ENCODE measurements at places on chromosomes 7 and 10. TPM values are rescaled to one million over a fixed set of nuclear protein-coding genes. Genes with fewer than 3 reads are reported as not detected.

DNA sequence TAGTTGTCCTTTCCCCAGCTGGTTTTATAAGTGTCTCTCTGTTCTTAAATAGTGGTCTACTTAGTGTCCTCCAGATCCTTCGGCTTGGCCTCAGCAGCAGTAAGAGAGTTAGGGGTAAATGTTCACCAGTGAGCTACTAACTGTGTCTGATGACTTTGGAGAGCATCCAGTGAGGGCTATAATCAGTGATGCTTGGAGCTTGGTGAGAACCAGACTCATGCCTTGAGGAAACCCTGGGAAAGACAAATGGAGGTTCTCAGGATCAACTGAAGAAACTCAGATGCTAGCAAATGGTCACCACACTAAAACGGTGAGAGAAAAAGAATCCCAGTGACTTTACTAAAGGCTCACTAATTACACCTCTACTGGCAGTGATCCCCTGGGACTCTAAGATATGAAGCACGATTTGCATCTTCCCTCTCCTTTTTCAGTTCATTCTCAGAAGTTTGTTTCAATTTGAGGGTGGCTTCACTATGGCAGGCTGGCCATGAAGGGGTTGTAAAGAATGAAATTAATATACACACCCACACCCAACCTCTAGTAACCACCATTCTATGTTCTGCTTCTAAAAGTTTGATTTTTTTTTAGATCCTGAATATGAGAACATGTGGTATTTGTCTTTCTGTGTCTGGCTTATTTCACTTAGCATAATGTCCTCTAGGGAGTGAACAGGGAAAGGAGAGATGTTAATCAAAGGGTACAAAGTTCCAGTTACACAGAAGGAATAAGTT lies 177.9 kb downstream of the PDE1C start:
- DNase-seq, result no peak

The MMD2 gene
- not detected for total RNA-seq

The WEE2 gene
- not detected for total RNA-seq

- DNase-seq, result no peak
These were observed 17.6 kb downstream of the ARMH3 start for GRCh38 chr10:102038410-102038809.

GRCh38 chr7:47600199-47601118 lies 18.5 kb upstream of the TNS3 start:
- no peak for DNase-seq

- DNase-seq, result no peak
These were observed 431.4 kb downstream of the DNAJB6 start for GRCh38 chr7:157768198-157768597.

GRCh38 chr10:79444199-79445119 lies 965 bp downstream of the ZCCHC24 start:
- DNase-seq, result peak; percentile 22

GRCh38 chr10:78494179-78494578 lies 460.5 kb downstream of the RPS24 start:
- DNase-seq, result no peak

- DNase-seq, result no peak
These were observed 22.5 kb downstream of the WDR86 start for GRCh38 chr7:151387161-151388006.

DNA sequence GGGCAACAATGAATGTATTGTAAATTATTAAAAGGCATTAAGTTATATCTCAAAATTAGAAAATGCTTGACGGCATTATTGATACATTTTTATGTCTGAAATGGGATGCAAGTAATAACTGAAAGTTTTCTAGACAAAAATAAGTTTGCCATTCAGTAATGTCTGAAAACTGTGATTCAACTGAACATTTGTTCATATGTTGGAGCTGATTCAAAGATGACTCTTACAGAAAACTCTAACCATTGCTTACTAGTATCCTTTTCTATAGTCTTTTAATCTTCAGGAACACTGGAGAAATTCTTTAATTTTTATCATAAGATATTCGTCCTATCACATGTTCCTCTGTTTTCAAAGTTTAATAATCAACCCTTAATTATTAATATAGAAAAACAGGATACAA lies 71.1 kb upstream of the TFEC start:
- DNase-seq, result no peak

DNA sequence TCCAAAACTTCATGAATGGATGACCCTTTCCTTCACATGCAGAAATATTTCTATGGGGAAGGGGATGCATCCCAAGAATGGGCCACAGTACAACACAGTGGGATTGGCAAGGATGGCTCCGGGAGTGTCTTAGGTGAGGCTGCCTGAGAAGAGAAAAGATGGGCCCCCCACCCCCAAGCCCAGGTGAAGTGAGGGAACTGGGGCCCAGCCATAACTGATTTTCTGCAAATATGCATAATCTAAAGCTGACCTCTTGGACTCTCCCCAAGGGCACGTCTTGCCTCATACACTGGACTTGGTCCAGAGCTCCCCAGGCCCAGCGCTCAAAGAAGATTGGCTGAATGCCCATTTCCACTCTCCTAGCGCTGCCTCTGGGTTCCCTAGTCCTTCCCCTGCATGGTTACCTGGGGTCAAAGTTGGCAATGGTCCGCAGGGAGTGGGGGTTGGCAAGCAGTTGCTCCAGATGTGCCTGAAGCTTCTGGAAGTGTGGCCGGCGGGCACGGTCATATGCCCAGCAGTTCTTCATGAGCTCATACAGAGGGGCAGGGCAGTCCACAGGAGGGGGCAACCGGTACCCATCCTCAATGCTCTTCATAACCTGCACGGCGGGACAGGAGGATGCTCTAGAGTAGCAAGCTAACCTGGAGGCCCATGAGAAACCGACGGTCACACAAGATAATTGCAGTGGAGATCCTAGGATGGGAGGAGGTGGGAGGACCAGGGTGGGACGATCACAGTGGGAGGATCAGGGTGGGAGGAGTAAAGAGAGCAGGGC lies 12.3 kb downstream of the ZYX start:
- peak; percentile 21 for DNase-seq

The ACADSB gene
- 13.6 TPM for total RNA-seq

DNA sequence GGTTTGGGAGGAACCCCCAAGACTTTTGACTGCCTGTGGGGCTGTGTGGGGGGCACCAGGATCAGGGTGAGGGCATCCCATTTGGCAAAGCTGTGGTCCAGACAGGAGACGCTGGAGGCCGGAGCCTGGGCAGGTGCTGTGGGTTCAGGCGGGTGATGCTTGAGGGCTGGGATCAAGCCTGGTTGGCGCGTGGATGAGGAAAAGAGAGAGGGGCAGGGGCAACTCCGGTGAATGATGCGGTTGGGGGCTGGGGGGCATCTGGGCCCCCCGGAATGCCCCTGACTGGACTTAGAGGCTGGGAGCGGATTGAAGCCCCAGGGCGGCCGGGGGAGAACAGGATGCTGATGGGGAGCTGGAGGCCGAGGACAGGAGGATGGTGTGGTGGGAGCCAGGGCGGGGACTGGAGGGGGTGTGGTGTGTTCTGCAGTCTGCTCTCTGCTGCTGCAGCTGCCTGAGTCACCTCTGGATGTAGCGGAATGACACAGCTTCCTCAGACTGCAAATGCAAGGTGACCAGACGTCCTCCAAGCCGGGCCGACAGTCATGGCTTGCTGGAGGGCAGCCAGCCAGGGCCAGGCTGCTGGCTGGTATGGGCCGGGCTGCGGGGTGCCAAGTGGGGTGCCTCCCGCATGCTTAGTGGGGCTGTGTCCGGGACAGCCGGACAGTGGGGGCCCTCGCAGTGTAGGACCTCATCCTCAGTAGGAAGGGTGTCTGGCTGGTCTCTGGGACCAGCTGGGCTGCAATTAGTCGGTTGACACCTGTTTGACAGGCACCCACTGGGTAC lies 3.2 kb downstream of the MAFK start:
- DNase-seq, result no peak

The SLC18A2 gene
- total RNA-seq, result 0.60 TPM

DNA sequence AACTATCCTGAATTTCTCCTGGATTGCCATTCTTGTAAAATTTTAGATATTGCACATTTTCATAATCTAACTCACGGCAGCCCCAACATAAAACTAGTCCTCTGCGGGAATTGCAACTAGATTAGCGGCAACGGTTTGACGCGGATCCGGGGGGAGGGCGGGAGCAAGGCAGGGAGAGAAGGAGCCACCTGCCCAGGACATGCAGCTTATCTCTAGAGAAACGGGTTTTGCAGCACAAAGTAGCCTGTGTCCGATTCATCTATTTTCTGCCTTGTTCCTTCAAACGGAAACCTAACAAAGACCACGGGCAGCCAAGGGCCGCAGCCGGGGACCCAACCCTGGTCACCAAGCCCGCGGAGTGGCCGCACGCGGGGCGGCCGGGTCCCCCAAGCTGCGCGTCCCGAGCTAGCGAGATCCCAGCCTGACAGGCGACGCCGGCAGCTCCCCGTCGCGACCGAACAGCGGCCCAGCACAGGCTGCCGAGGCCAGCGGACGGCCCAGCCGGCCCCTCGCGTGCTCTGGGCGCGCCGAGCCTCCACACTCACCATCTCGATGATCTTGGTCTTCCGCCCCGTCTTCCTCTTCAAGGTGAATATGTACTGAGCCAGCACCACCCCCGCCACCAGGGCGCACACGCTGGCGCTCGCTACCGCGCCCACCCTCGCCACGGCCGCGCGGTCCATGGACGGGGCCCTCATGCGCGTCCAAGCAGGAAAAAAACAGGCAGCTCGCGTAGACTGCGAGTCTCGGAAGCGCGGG lies at the start of gene NT5C3A:
NT5C3A (minus strand) TSS at position 754 of the 759 bp plus-strand sequence; CDS start at position 683, 71 bp downstream.
- no peak for DNase-seq

DNA sequence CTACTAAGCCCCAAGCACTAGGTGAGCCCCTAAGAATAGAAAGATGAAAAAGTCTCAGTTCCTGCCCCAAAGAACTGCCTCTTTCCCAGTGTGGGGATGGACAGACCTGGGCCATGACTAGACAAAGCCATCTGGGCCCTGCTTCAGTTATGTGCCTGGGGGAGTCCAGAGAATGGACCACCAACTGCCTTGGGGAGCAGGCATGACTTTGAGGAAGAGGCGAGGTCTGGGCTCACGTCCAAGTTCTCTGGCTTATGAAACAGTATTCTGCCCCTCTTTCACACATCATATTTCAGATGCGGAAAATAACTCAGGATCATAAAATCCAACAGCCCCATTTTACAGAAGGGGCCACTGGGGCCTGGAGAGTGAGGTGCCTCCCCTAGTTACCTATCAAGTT lies 80.3 kb downstream of the PLXNA4 start:
- no peak for DNase-seq

DNA sequence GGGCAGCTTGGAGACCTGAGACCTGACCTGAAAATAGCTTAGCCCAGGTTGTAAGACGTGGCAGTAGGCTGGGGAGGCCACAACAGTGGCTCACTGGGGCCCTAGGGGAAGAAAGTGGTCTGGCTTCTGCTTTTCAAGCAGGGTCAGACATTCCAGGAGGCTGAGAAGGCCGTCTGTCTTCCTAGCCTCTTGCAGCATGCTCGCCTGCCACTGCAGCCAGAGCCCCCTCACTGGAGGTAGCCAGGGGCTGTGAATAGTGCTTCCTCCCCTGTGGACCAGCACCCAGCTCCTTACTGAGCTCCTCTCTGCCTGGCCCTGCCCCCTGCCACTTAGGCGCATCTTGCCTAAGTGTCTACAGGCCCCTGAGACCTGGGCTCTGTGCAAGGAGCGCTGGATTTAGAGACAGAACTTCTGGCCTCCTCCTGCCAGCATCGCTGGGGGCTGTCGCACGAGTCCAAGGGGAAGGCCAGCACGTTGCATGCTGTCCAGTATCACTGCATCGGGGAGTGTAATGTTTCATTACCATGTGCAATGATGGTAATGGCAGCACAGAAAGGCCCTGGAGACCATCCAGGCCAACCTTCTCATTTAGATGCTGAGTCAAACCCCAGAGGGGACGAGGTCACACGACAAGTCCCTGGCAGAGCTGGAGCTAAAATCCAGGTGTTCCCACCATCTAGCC lies 12.7 kb downstream of the ZMIZ1 start:
- DNase-seq, result no peak

DNA sequence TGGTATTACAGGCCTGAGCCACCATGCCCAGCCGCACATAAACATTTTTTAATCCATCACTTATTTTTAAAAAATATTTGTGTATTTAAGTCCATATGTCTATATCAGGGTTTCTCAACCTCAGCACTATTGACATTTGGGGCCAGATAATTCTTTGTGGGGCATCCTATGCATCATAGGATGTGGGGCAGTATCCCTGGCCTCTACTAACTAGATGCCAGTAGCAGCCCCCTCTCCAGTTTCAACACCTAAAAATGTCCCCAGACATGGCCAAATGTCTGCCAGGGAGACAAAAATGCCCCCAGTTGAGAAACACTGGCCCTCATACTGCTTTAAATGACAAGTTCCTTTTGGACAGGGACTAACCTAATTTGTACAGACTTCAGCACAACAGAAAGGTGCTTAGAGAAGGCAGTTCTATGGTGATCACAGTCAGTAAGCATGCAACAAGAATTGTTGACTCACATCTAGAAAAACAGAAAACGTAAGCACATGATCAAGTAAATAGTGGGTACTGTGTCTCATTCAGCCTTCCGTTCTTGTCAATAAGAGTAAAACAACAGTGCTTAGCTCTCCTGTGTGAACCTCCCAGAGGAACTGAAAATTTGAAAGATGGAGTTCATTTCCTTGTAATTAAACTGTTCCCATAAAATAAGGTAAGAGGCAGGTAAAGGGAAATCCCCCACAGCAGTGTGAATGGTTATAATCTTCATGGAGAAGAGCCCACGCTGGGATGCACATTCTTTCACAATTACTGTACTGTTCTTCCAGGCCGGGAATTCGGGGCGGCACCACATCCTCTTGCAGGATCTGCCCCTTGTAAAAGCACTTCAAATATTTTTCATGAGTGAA lies 17.3 kb upstream of the ADRB1 start:
- DNase-seq, result no peak

DNA sequence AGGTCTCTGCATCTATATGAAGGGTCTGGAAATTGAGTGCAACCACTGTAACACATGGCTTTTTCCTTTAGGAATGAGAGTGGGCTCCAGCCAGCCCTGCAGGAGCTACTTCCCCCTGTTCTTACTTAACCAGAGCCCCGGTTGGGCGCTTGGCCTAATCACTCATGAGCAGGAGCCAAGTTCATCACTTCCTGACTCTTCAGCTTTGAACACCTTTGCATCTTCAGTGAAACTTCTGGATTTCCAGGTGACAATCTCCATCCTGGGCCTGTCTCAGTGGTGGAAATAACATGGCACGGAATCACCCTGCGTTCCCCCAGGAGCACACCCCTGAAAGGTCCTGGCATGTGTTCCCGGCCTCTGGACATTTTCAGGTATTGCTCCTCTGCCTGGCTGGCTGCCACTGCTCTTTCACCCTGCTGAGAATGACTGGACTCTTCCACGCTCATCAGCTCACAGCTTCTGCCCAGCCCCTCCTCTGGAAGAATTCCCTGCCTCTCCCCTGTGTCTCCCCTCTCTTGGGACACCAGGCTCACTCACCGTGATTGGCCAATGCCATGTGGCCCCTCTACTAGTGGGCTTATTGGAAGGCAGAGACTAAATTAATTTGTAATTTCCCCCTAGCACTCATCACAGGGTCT lies 229.1 kb upstream of the GRB10 start:
- no peak for DNase-seq

The OR9A2 gene
- not detected for total RNA-seq

- no peak for DNase-seq
These were observed 193.5 kb upstream of the SP8 start for GRCh38 chr7:20980232-20980631.

The OR2A5 gene
- total RNA-seq, result not detected

The HMX3 gene
- not detected for total RNA-seq

The SEMA4G gene
- total RNA-seq, result 0.72 TPM

The LIPN gene
- total RNA-seq, result not detected

GRCh38 chr7:96266580-96266979 lies 55.3 kb downstream of the SLC25A13 start:
- DNase-seq, result no peak

The BTBD16 gene
- not detected for total RNA-seq

The BAMBI gene
- 15.1 TPM for total RNA-seq

Data from omental fat pad (tissue), 4 donors.